Ureter (tissue), 1 donor: ENCODE measurements at places on chromosomes 4 and X. TPM values are rescaled to one million over a fixed set of nuclear protein-coding genes. Genes with fewer than 3 reads are reported as not detected.

GRCh38 chr4:136934601-136935000 is 597.7 kb downstream of the PCDH18 start:
- no peak for DNase-seq

DNA sequence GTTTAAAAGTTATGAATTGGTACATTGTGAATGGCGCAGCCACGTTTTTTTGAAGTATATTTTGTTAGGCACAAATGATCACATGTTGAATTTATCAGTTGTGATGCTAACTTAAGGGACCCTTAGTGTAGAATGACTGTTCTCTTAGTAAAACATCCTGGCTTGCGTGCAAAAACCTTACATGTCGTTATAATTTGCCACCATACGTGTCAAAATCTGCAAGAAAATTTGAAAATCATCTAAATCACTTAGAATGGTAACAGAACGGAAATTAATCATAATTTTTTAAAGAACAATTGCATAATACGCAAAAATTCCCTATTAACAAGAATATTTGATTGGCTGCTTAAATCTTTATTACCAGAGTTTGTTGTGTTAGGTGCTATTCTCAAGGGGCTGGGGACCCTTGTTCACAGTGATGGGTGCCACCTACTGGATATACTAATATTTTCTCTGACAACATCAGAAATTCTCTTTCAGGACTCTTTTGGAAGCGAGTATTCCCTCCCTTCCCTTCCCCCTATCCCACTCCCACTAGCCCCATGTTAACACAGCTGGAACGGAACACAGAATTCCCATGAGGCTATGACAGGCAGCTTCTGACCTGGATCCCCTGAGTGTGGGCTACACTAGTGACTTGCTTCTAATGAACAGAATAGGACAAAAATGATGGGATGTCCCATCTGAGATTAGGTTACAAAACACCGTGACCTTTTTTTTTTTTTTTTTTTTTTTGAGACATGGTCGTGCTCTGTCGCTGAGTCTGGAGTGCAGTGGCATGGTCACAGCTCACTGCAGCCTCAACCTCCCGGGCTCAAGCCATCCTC is 71.8 kb downstream of the SUPT20HL2 start:
- no peak for DNase-seq

GRCh38 chr4:189445613-189446012 is 495.1 kb upstream of the FRG1 start:
- DNase-seq = no peak

DNA sequence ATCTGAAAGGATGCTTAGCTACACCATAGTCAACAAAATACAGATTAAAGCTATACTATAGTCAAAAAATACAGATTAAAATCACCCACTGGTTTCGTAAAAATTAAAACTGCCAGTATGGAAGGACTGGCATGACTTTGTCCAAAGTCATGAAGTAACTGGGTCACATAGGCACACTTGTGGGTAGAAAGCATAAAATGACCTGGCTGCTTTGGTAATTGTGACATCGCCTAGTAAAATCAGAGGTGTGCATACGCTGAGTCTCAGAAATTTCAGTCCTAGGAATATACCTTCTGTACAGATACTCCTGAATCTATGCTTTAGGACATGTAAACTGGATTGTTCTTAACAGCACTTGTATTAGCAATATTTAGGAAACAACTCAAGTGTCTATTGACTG is 28.1 kb downstream of the CLNK start:
- DNase-seq = no peak

The IGBP1 gene
- total RNA-seq = 43.4 TPM
